ENCODE measurements at places on chromosomes 5 and 9. TPM values are rescaled to one million over a fixed set of nuclear protein-coding genes. Genes with fewer than 3 reads are reported as not detected.

DNA sequence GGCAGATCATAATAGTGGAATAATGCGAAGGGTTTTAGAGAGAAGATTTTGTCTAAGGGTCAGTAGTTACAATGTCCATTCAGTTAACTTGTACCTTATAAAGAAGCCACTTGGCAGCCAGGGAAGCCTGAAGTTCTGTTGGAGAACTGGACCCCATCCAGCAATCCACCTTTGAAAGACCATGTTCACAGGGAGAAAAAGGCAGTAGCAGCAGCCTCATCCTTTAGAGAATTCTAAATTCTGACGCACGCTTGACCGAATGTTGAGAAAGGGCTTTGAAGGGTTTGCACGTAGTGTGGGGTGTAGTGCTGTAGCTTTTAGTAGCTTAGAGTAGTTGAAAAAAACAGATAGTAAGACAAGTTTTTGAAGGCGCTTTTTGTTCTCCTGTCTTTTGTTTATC is 42.8 kb downstream of the MCCC2 start:
- no peak for DNase-seq

DNA sequence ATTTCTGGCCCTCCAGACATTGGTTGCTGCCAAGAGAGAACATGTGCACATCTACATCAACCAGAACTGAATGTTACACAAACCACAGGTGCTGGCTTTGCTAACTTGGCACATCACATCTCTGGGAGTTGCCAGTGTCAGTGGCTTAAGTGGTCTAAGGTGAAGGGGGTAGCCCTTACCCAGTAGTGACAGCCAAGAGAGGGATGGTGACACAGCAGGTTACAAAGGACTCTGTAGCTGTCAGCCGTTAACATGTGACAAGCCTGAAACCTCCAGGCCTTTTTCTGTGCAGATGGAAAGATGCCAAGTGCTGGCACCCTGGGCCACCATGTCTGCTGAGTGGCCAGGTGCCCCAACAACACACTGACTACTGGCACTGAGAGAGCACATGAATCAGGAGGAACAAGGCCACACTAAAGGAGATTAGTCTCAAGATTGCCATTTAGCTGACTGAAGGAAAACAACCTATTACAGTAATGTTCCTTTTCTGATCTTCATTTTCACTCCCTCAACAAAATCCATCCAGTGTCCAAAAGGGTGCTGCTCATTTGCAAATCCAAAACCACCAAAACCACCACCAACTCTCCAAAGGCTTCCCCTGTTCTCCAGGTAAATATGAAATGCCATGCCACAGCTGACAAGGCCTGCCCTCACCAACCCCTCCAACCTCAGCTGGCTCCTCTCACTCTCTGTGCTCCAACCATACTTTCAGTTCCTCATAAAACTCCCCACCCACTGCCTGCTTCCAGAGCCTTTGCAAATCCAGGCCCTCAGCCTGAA is 20.2 kb downstream of the SIL1 start:
- no peak for DNase-seq

DNA sequence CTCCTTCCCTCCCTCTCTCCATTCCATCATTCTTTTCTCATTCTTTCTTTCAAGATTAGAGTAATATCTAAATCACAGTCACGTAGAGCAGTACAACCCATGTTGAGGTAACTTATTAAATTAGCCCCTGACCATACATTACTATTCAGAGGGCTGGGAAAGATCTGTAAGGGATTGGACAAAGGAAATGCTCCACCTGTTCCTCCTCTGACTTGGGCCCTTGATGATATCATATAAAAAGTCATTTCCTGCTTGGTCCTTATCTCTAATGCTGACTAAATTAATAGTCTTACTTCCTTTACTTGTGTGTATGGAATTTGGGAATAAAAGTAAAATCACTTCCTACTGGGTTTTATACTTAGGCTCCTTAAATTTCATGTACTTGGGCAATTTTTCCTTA is 40.8 kb downstream of the SNX18 start:
- no peak for DNase-seq

GRCh38 chr5:64977779-64978178 is 209.0 kb downstream of the CWC27 start:
- DNase-seq = no peak

DNA sequence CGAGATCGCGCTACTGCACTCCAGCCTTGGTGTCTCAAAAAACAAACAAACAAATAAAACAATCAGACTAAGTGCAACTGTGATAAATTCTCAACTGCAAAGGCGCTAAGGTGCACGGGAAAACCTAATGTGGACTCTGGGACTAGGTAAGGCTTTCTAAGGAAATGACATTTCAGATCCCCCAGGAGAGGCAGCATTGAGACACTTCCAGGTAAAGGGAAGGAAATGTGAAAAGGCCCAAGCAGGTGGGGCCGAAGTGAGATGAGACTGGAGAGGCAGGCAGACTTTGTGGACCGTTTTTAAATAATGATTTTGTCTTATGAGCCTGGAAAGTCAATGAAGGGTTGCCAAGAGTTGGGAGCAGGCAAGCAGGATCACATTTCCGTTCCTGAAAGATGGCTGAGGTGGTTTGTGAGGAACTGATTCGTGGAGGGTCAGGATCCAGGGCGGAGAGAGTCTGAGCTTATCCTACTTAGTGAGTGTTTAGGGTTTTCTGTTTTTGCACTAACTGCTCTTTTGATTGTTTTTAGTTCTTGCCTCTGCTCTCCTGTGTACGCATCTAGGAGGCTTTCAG is 2.0 kb upstream of the APBA1 start:
- DNase-seq = no peak

DNA sequence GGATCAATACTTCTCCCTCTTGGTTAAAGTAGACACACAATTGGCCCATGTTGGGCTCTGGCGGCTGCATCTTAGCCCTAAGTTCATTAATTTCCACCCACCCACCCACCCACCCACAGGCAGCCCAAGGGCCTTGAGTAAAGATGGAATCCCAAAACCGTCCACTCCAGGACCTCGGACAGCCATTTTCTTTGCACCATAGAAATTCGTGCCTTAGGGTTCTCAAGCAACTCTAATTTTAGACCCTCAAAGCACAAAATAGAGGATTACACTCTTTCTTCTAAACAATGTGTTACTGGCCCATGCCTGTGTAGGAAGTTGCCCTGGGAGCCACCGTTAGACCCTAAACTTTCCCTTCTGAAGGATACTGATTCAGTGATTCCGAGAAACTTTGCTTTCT is 568.5 kb downstream of the IRX1 start:
- no peak for DNase-seq

Gene PRDM9
- not detected for total RNA-seq

GRCh38 chr9:137515338-137515724 is 34.9 kb downstream of the PNPLA7 start:
- DNase-seq = no peak

DNA sequence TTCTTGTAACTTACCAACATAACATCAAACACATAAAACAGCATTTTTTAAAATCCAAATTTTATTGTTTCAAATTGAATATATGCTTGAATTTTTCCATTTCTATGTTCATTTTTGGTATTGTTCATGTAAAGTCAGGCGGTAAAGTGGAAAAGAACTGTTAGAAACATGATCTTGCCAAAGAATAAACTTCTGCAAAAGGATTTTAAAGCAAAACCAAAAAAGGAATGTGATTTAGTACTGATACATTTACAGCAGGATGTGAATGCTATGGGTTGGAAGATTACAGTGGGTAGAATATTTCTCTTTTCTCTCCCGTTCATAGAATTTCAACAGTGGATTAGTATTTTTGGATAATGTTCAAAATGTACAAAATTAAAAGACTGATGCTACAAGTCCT is 277.2 kb upstream of the MPDZ start:
- no peak for DNase-seq

DNA sequence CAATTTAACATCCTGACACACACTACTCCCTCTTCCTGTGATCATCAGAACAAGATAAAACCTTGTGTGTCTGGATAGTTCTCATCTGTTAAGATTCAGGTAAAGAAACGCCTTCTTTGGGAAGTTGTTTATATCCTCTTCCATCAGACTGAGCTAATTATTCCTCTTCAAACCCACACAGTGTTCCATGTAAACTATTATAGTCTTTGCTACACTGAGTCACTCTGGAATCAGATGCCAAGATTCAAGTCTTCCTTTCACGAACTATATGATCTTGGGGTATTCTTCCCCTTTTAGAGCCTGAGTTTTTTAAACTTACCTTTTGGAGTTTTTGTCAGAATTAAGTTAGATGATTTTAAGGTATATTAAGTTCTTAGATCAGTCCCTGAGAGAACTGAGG is 2.0 kb downstream of the OR1J1 start:
- DNase-seq = no peak

GRCh38 chr9:78311886-78312524 is 15.1 kb downstream of the PSAT1 start:
- DNase-seq = no peak

DNA sequence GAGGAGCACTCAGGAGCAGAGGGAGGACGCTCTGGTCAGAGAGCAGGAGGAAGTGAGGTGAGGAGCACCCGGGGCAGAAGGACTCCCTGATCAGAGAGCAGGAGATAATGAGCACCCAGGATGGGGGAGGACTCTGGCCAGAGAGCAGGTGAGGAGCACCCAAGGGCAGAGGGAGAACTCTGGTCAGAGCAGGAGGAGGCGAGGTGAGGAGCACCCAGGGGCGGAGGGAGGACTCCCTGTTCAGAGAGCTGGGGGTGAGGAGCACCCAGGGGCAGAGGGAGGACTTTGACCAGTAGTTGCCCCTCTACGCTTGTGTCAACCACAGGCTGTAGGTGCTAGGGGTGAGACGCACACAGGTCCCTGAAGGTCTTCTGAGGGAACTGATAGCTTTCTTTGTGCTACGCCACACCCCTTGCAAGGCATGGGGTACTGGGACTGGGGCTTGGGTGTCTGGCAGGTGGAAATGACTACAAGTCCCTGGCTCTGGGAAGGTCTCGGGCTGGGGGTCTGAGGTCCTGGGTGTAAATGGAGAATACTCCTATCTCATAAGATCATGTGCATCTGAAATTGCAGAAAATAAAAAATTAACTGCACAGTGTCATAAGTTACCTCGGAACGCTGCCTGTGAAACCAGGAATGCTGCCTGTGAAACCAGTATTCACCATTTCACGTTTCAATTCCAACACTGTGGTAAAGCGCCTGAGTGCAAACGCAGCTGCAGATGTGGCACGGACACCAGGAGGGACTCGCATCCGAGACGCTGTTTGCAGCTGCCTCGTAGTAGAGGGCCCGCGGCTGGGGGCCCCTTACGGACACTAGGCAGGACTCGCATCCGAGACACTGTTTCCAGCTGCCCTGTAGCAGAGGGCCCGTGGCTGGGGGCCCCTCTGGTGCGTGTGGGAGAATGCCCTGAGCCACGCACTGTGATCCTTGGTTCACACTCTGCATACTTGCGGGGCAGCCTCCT is 27.0 kb upstream of the SLC6A3 start:
- no peak for DNase-seq

Gene GEMIN5
- total RNA-seq = 25.5 TPM

Gene PHF24
- total RNA-seq = not detected

DNA sequence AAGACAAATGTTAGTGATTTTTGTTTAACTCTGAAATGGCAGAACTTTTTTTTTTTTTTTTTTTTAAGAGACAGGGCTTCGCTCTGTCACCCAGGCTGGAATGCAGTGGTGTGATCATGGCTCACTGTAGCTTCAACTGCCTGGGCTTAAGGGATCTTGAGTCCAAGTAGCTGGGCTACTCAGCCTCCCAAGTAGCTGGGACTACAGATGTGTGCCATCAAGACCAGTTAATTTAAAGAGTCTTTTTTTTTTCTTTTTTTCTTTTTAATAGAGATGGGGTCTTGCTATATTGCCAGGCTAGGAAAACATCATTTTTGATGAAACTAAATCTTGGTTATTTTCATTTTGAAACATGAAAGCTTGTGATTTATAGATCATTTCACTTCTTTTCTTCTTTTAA is 91.6 kb upstream of the PTCH1 start:
- DNase-seq = no peak

Gene FBLL1
- total RNA-seq = 0.15 TPM

DNA sequence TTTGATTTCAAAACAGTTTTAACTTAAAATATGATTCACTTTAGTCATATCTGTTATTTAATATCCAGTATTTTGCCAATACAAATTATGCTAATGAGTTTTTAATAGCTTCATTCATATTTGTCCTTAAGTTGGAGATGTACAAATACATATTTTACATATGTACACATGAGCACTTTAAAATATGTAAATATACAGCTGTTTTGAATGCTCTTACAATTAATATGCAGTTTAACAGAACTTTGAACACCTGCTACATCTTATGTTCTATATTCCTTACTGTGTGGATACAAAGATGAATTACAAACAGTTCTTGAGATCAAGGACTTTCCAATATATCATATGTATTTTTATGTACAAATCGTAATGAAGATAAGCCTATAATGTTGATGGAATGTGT is 74.0 kb downstream of the CHSY3 start:
- DNase-seq = no peak

Gene PAIP1
- total RNA-seq = 50.5 TPM

Gene SPATA31C1
- total RNA-seq = not detected

DNA sequence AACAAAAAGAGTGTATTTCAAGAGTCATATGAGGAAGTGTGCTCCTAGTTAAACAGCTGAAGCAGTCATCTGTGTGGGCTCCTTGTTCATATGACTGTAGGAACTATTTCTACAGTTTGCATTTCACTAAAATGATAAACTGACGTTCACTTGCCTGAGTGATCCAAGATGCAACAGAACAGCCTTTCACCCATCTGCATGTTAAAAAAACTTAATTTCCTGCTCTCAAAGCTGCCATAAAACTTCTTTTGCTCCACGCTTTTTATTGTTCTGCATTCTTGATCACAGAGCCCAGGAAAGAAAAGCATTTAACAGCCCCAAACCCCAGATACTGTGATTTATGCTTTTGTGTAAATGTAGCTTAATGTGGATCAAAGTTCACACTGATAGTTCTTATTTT is 43.9 kb downstream of the ZNF608 start:
- DNase-seq = no peak

Gene INSL6
- not detected for total RNA-seq

Gene GNA14
- not detected for total RNA-seq

DNA sequence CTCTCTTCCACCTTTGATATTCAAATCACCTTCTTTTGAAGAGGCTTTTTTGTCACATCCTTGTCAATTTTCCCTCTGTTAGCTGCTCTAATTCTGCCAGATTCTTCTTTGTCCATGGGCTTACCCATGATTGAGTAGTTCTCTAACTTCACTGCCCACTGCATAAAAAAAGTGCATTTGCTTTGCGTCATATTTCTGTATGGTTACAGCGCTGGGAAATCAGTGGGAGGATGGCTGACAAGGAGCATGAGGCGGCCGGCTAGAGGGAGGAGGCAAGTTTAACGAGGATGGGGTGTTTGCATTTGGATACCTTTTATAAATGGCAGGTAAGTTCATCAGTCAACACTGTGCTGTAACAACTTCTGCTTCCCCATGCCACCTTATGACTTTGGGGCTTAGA is 116.5 kb upstream of the LHFPL2 start:
- no peak for DNase-seq

GRCh38 chr5:4042311-4042710 is 446.7 kb downstream of the IRX1 start:
- DNase-seq = no peak

Gene TAF11L10
- total RNA-seq = not detected

Gene SLC6A3
- total RNA-seq = not detected

Gene NKD2
- 0.41 TPM for total RNA-seq

- DNase-seq = no peak
These were observed 97.2 kb downstream of the TRIM36 start for GRCh38 chr5:115072266-115073064.

Gene CNTNAP3B
- not detected for total RNA-seq

Gene HNRNPA0
- 29.2 TPM for total RNA-seq

- peak; percentile 82 for DNase-seq
These were observed 982 bp downstream of the EPB41L4A start for GRCh38 chr5:112417931-112418658.
